Aorta (tissue), 5 donors: ENCODE measurements at places on chromosomes 2 and 18. TPM values are rescaled to one million over a fixed set of nuclear protein-coding genes. Genes with fewer than 3 reads are reported as not detected.

MTCL1 gene
- polyA plus RNA-seq = 0.75 TPM

GREB1 gene
- 0.13 TPM for polyA plus RNA-seq

CNDP1 gene
- polyA plus RNA-seq = not detected

SULT1C2 gene
- not detected for polyA plus RNA-seq

SAG gene
- polyA plus RNA-seq = not detected

GALNT5 gene
- 0.90 TPM for polyA plus RNA-seq

KCNG2 gene
- not detected for polyA plus RNA-seq

ILKAP gene
- 19.4 TPM for polyA plus RNA-seq

GRCh38 chr2:108960006-108960405 lies 29.0 kb downstream of the EDAR start:
- no peak for DNase-seq

GRCh38 chr2:127080938-127081755 lies 25.8 kb downstream of the BIN1 start:
- peak; percentile 70 for DNase-seq

DNA sequence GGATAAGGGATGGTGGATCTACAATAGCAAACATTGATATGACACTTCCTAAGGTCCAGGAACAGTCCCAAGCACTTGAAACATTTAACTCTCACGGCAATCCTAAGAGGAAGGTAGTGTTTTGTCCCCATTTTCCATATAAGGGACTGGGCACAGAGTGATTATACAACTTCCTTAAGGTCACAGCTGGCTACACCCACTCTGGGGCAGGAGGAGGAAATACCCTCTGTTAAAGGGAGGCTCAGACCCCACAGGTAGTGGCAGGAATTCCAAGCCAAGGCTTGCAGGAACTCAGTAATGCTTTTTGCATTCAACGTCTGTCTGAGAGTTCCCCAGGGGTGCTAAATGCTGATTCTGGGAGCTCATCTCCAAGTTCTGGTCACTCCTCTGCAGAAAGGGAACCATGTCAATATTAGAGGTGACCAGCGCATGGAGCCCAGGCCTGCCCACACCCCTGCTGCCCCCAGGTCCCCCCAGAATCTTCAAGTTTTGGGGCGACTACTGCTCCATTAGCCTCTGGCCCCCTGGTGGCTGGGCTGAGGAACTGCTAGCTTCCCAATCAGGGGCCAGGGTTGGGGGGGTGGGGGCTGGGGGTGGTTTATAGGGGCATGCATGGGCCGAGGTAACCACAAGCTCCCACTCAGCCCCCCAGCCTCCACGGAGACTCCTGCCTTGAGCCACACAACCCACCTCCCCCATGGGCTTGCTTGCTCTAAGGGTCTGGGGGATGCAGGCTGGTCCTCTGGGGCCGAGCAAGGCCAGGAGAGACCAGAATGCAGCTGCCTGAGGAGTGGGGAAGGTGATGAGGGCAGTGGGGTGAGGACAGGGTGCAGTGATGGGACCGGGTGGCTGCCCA lies 11.1 kb downstream of the OBSL1 start:
- peak; percentile 64 for DNase-seq

GRCh38 chr2:59237311-59237710 lies 996.2 kb upstream of the FANCL start:
- DNase-seq = no peak

DNA sequence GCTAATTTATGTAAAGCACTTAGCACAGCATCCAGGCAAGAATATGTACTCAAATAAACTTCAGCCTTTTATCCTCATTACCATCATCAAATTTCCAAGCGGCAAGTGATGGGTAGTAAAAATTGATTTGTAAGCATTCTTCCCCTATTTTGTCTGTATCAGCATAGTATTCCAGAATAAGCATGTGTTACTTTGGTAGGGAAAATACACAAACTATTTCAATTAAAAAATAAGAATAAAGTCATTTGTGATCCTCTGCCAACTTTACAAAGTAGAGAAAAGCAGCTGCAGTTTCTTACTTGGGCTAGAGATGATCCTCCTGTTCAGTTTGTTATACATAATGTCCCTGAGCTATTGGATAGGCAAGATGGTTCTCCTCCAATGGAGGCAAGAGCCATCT lies 493.2 kb downstream of the ZEB2 start:
- no peak for DNase-seq

GRCh38 chr2:90077948-90078347 lies 1386.5 kb downstream of the RPIA start:
- no peak for DNase-seq

- DNase-seq = no peak
Measured at GRCh38 chr2:129798301-129798581, 181.2 kb upstream of the RAB6C start.

DNA sequence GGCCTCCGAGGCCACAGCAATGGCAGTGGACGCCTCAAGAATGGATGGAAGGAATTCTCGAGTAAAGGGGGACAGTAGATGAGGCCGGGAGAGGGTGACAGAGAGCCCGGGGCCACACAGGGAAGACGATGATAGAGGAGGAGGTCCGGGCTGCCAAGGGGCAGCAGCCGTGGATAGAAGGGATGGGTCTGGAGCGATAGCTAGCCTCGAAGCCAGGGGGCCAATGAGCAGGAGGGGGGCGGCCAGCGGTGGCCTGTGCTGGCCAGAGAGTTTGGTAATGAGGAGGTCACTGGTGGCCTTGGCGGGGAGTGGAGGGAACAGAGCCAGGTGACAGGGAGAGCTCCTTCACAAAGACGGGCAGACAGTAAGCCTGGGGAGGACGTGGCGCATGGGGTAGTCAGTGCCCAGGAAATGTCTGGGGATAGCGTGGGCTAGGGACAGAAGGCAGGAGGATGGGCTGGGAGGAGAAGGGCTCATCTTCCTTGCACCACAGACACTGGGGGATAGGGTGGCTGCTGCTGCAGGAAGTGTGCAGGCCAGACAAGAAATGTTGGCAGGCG lies 87.8 kb upstream of the ASB18 start:
- no peak for DNase-seq

- no peak for DNase-seq
Measured at GRCh38 chr18:13258921-13259320, 40.4 kb downstream of the LDLRAD4 start.

- no peak for DNase-seq
Measured at GRCh38 chr18:37304012-37304680, 261.5 kb downstream of the CELF4 start.

- DNase-seq = no peak
Measured at GRCh38 chr2:159230145-159230877, 56.2 kb downstream of the WDSUB1 start.

DNA sequence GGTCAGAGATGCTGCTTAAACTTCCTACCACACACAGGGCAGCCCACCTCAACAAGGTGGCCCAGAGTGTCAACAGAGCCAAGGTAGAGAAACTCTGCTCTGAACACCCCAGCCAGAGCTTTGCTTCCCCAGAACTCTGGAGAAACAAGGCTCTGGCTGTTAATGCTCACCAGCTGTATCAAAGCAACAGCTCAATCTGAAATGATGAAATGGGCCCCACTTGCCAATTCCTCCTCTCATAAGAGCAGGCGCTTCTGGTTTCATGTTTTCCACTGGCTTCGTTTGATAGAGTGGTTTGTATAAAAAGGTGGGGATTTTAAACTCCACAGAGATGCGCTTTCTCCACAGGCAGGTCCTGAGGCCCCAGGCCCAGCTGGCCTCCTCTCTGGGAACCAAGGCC lies 60.9 kb upstream of the TFCP2L1 start:
- DNase-seq = no peak

DNA sequence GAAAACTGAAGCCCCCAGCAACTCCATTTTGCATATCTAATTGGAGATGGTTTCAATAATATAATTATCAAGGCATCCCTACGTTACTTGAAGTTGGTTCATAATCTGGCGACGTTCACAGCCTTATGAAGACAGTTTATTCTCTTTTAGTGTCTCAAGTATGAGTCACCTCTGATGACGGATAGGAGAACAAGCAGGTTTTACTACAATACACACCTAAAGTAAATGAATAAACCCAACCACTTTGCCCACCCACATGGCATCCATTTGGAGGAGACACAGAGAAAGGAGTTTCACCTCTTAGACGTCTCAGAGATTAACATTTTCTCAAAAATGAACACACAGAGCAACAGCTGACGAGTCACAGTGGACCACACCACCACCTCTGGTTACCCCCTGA lies 40.8 kb downstream of the BCL11A start:
- no peak for DNase-seq

GRCh38 chr18:55090564-55091188 lies 131.4 kb upstream of the CCDC68 start:
- no peak for DNase-seq

DNA sequence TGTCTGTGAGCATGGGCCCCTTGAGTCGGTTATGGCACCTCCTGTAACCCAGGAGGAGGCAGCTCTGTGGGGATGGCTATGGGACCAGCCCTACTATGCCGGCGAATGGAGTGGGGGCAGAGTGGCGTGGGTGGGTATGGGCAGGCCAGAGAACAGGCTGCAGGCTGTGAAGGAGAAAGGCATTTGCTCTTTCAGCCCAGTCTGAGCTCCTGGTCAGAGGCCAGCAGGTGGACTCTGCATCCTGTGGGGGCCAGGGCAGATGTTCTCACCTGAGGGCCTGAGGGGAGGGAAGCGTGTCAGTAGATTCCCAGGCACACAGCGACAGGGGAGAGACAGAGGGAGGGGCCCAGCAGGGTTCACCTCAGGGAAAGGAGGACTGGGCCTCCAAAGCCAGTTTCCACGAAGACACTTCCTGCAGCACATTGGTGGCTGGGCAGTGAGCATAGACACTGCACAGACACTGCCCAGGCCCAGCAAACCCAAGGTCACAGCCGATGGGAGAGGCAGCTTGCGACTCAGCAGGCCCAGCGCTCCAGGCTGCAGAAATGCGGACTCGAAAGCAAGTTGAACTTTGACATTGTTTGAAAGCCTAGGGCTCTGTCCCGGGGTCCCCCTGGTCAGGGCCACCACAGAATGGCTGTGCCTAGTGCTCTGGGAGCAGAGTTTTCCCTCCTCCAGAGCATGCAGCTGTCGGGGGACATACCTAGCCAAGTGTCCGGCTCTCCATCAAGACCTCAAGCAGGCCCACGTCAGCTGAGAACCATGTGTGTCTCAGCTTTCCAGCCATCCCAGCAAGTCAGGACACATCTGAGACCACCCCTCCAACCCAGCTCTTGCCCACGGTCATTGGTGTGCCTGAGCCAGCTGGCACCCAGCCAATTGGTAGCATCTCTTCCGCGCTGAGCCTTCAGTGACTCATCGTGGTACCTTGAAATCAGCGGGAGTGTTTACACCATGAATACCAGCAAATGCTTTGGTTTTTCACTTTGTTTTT lies 53.8 kb downstream of the TGOLN2 start:
- DNase-seq = no peak

DNA sequence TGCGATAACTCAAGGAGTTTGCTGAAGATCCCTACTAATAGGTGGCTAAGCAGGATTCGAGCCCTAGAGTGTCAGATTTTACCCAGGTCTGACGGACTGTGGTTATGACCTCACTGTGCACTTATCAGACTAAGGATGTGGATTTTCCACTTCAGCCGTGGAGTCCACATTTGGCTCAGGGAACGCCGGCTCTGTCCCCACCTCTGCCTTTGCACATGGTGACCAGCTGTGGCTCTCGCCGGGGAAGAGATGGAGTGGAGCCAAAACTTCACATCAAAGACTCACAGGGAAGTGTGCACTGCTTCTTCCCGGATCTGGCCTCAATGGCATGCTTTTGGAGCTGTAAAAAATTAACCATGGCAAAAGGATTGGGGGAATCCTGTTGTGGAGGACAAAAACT lies 249.3 kb upstream of the APCDD1 start:
- DNase-seq = no peak
